ENCODE measurements at places on chromosomes 6 and 20.

- DNase-seq: peak; percentile 50
Measured at GRCh38 chr6:95280686-95281273, 296.6 kb upstream of the MANEA start.

- no peak for DNase-seq
Measured at GRCh38 chr6:20162515-20162914, 49.8 kb downstream of the MBOAT1 start.

DNA sequence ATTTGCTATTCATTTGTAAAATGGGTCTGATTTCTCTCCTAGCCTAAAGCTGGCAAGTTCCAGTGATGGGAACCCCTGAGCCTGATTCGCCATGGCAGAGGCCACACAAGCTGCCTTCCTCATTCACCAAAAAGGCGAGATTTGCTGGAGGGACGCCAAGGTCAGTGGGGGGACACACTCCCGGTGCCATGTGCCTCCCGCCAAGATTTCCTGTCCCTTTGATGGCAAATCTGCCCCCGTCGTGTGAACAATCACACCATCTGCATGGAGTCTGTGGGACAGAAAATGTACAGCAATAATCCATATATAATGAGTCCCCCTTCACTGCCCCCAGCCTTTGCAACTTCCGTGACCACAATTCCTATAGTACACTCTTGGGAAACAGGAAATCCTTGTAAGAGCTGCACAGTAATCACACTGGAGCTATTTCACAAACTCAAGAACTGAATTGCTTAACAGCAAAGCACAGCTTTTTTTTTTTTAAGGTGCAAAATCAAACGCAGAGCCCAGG is 15.7 kb upstream of the IGF2R start:
- peak; percentile 95 for DNase-seq

DNA sequence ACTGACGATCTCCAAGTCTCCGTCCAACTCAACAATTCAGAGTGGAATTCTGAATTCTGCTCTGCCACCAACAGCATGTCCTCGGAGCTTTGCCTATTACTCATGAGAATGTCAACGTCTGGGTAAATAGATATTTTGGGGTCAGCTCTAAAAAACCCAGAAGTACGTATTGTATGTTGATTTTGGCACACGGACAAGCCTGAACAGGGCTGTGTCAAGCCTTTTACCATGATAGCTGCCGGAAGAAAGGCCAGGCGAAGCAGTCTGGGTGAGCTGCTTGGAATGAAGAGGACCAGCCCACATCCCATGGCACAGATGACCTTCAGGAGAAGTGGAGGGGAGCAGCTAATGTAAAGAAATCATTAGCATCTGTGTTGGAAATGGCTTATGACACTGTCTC is 88.0 kb upstream of the JAG1 start:
- DNase-seq: peak; percentile 92

DNA sequence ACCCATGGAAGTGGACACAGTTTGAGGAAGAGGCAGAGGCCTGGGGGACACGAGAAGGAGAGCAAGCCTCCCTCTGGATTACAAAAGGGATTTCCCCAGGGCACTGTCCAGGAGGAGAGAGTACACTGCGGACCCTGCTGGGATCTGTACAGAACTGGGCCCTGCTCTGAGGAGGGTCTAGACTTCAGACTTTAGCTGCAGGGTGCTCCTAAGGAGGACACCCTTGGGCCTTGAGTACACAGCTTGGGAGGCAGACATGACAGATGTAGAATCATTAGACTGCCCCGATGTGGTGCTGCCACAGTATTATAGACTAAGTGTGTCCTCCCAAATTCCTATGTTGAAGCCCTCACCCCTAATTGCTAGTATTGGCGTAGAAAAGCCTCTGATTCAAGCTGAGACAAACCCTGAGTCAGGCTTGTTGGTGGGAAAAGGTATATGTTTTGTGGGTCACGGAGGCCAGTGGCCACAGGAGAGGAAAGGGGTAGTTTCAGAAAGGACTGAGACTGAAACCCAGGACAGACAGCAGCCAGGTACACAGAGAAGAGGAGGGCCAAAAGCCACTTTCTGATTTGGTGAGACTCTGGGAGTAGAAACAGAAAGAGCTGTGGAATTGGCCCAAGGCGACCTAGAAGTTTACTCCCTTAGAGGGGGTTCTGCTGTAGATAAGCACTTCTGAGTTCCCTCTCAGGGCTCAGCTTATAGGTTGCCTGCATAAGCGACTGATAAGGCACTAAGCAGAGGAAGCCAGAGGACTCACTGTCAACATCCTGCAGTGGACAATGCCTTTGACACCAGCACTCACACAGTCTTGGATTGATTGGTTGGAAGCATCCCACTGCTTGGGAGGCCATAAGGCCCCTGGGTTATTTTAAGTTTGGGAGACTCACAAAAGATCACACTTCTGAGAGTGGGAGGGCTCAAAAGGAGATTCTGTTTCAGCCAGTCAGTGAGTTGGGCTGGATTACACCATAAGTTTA is 16.5 kb upstream of the SH3BGRL2 start:
- DNase-seq: no peak

DNA sequence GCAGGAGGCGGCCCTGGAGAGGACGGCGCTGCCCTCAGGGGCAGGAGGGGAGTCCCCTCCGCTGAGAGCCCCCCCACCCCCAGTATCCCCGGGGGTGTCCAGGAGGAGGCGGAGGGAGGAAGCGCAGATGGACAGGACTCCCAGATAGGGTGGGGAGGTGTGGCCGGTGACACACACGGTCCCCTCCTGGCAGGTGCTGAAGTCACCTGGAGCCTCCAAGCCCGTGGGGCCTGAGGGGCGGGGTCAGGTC is 1.4 kb downstream of the STMN3 start:
- no peak for DNase-seq

- DNase-seq: no peak
Measured at GRCh38 chr20:20130399-20130798, 78.1 kb downstream of the CFAP61 start.

- no peak for DNase-seq
Measured at GRCh38 chr6:83192456-83192855, 609 bp downstream of the PGM3 start.

DNA sequence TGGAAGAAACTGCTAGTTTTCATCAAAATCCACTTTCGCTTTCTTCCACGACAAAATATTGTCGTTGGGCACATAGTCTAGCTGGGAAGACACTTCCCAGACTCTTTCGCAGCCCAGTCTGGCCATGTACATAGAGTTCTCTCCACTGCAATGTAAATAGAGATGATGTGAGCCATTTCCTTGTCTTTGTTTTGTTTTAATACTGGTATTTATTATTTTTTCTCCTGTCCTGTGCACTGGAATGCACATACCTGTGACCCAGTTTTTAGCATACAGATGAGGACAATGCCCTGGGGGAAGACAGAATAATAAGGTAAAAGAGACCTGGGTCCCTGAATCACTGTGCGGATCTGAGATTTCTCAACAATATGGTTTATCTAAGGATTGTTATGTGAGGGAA is 149.5 kb upstream of the BMP5 start:
- peak; percentile 29 for DNase-seq

DNA sequence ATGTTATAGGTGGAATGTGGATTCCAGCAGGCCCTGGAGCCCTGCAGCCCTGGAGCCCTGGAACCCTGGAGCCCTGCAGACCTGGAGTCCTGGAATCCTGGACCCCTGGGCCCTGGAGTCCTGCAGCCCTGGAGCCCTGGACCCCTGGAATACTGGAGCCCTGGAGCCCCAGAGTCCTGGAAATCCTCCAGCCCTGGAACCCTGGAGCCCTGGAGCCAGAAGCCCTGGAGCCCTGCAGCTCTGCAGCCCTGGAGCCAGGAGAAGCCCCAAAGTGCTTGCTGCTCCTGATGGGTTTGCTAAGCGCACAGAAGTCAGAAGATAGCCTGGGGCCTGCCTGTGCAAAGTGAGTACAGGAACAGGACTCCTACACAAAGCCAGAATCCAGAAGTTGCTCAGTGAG is 223.1 kb upstream of the PDE10A start:
- no peak for DNase-seq

GRCh38 chr6:169906688-169907418 is 155.4 kb downstream of the ERMARD start:
- no peak for DNase-seq

- DNase-seq: no peak
Measured at GRCh38 chr20:37390891-37391525, 45.1 kb downstream of the SRC start.

- no peak for DNase-seq
Measured at GRCh38 chr6:133298801-133299200, 57.6 kb downstream of the EYA4 start.

- peak; percentile 67 for DNase-seq
Measured at GRCh38 chr6:76774781-76775384, 688.4 kb downstream of the HTR1B start.

- peak; percentile 97 for DNase-seq
Measured at GRCh38 chr20:38270869-38271605, 10.5 kb upstream of the KIAA1755 start.

DNA sequence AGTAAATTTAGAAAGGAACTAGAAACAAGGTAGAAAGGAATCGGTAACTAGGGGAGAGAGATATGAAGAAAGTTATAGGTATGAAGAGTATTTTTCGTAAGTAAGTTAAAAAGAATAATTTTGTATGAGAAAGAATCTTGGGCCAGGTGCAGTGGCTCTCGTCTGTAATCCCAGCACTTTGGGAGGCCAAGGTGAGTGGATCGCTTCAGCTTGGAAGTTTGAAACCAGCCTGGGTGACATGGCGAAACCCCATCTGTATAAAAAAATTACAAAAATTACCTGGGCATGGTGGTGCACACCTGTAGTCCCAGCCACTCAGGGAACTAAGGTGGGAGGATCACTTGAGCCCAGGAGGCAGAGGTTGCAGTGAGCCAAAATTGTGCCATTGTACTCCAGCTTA is 42.0 kb downstream of the TCP11 start:
- DNase-seq: no peak

- no peak for DNase-seq
Measured at GRCh38 chr6:137282254-137282653, 63.1 kb upstream of the IFNGR1 start.

DNA sequence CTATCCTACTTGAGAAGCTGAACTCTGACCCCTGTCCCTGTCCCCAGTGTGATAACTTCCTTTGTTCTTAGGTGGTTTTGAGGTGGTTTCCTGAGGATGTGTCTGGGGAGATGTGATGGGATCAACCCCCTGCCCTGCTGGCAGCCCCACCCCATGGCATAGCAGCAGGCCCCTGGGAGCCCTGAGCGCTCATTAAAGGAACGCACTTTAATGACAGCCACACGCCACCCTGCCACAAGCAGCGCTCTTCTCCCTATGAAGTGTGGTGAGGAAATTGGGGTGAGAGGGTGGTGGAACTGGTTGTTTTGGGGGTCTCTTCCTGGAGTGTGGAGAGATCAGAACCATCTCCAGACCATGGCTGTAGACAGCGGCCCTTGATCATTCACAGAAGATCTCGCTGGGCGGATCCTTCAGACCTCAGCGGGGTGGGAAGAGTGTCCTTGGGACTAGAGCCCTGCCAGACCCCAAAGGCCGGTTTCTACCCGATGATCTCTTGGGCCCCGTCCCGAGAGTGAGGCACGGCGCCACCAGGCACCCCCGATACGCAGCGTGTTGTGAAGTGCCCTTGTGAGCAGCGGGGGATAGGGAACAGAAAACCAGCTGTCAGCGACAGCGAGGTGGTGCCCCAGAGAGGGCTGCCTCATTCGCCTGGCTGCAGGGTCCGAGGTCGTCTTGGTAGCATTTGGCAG is 45.4 kb downstream of the SYNJ2 start:
- DNase-seq: no peak

- DNase-seq: no peak
Measured at GRCh38 chr6:15475872-15476271, 187.0 kb downstream of the DTNBP1 start.

GRCh38 chr20:5612581-5613301 is 137.5 kb upstream of the SHLD1 start:
- peak; percentile 70 for DNase-seq

DNA sequence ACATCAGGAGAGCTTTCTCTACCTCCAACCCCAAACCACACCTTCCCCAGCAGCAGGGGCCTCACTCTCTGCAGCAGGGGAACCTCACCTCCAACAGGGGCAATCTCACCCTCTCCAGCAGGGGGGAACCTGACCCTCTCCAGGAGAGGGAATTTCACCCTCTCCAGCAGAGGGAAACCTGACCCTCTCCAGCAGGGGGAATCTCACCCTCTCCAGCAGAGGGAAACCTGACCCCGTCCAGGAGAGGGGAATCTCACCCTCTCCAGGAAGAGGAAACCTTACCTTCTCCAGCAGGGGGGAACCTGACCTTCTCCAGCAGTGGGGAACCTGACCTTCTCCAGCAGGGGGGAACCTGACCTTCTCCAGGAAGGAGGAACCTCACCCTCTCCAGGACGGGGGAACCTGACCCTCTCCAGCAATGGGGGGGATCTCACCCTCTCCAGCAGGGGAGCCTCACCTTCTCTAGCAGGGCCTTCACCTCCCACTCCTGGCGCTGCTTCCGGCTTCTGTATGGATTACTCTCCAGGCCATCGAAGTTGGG is 3.1 kb downstream of the B3GALT4 start:
- DNase-seq: peak; percentile 58

DNA sequence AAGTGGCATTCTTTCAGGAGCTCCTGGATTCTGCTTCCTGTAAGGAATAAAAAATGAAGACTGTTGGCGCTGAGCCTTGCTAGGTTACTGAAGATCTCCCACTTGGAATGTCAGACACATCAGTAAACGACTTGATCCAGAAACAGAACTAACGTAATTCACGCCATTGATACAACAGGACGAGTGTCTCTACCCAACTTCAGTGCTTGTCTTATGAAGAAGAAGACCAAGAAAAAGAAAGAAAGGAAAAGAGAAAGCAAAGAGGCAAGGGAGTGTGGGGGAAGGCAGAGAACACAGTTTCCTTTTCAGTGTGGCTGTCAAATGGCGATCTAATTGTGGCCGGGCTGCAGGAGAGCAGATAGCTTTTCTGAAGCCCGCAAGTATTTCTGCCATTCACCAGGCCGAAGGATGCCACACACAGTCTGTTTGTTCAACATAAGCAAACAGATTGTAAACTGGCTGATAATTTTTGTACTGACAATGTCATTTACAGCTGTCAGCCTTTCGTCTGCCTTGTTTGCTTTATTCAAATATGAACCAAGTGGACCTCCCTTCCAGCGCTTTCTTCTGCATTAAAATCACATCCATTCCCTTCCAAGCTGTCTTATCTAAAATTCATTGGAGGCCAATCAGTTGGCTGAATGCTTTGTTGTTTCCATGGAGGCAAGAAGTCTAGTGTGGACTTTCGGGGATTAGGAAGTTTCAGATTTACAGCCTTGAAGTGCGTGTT is 180.6 kb downstream of the FOXA2 start:
- DNase-seq: peak; percentile 42

- DNase-seq: no peak
Measured at GRCh38 chr6:72809746-72810379, 188.0 kb downstream of the KCNQ5 start.

GRCh38 chr6:88920774-88921733 is 42.4 kb downstream of the RNGTT start:
- DNase-seq: peak; percentile 28

- no peak for DNase-seq
Measured at GRCh38 chr20:15655295-15655874, 917.9 kb downstream of the KIF16B start.
